ENCODE measurements at places on chromosomes 5 and 9.

GRCh38 chr5:9233035-9233434 lies 312.8 kb downstream of the SEMA5A start:
- no peak for DNase-seq

GRCh38 chr5:112186401-112186990 lies 232.6 kb downstream of the EPB41L4A start:
- no peak for DNase-seq

- no peak for DNase-seq
These were observed 11.6 kb upstream of the CETN3 start for GRCh38 chr5:90421136-90421535.

GRCh38 chr5:34022121-34022705 lies 14.4 kb upstream of the AMACR start:
- DNase-seq: no peak

DNA sequence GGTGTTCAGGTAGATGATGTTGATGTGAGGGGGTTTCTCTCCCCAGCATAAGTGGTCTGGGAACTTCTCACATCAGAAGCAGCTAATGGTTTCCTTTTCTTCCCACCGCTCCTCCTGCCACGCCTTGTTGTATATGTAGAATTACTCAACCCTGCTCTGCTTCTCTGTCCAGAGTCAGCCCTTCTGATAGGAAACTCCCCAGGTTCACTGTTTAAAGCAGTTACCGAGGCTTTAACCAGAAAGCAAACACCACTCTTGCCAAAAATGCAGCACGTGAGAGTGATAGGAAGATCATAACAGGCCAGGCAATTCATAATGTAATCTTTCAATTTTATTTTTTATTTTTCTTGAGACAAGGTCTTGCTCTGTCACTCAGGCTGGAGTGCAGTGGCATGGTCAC lies 10.5 kb upstream of the TMEM252 start:
- no peak for DNase-seq

- no peak for DNase-seq
These were observed 43.0 kb downstream of the FXN start for GRCh38 chr9:69078581-69078980.

DNA sequence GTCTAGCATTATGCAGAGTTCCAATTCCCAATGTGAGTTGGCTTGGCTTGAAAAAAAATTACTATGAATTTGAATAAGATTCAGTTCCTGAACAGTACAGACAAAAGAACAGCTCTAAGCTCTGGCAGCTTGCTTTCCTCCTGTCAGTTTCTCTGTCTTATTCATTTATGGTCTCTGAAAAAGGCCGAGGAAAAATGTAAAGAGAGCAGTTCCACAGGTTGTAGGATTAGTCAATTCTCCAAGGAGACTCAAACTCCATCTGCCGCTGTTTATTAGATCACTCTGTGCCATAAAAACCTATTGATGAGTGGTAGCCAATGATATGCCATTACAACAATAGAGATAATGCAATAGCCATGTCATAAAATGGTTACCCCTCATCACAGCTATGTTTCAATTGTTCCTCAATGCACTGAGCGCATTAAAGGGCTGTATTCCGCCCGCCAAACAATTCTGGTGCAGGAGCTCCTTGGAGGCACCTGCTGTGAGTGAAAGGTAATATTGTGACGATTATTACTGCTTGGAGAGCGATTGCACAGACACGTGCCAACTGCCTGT lies 188.2 kb downstream of the ARRDC3 start:
- no peak for DNase-seq

DNA sequence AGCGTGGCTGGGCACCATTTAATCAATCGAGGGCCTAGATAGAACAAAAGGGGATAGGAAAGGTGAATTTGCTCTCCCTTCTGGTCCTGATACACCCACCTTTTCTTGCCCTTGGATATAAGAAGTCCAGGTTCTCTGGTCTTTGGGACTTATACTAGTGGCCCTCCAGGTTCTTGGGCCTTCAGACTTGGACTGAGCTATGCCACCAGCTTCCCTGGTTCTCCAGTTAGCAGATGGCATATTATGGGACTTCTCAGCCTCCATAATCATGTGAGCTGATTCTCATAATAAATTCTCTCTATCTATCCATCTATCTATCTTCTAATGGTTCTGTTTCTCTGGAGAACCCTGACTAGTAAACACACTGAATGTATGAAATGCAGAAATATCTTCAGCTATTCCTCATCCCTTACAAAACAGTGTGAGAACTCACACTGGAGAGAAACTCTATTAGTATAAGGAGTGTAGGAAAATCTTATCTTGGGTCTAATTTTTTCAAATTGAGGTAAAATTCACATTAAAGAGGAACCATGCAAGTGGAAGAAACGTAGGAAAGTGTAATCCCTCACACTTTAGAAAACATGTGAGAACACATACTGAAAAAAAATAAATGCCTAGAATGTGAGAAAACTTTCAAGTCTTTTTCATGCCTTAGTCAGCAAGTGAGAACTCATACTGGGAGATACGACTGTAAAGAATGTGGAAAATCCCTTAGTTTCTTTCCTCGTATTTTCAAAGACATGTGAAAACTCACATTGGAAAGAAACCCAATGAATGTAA lies 15.5 kb downstream of the PCDHB15 start:
- no peak for DNase-seq
